ENCODE measurements at places on chromosomes 12 and 14. TPM values are rescaled to one million over a fixed set of nuclear protein-coding genes. Genes with fewer than 3 reads are reported as not detected.
A peak's percentile ranks its signal among the peaks of the same experiment; 100 is the strongest.

The MYF5 gene
- total RNA-seq, result not detected

The JPH4 gene
- not detected for total RNA-seq

The KLRF1 gene
- not detected for total RNA-seq

The SRRM4 gene
- not detected for total RNA-seq

The SRGAP1 gene
- 0.05 TPM for total RNA-seq

DNA sequence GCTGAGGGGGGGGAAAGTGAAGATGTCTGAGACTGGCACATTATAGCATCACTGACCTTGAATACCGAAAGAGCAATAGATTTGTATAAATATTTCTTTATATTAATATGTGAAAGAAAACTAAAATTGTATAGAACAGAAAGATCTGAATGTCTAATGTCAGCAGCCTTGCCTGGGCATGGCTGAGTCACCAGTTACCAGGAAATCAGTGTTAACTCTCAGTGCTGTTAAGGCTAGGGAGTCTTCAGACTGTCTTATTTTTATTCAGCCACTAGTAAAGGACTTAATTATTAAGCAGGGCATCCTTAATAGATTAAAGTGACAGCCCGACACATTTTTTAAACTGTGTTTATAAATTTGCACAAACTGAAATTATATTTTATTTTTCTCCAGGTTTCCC, 122.9 kb upstream of the AEBP2 start:
- no peaks in the 10 kb centered on the region for H3K36me3 ChIP-seq
- H3K27ac ChIP-seq, result no peak overlapping the region
- H3K4me3 ChIP-seq, result no peak overlapping the region
- H3K27me3 ChIP-seq, result no peaks in the 10 kb centered on the region
- H3K4me1 ChIP-seq, result no peaks in the 10 kb centered on the region
- DNase-seq, result no peak

DNA sequence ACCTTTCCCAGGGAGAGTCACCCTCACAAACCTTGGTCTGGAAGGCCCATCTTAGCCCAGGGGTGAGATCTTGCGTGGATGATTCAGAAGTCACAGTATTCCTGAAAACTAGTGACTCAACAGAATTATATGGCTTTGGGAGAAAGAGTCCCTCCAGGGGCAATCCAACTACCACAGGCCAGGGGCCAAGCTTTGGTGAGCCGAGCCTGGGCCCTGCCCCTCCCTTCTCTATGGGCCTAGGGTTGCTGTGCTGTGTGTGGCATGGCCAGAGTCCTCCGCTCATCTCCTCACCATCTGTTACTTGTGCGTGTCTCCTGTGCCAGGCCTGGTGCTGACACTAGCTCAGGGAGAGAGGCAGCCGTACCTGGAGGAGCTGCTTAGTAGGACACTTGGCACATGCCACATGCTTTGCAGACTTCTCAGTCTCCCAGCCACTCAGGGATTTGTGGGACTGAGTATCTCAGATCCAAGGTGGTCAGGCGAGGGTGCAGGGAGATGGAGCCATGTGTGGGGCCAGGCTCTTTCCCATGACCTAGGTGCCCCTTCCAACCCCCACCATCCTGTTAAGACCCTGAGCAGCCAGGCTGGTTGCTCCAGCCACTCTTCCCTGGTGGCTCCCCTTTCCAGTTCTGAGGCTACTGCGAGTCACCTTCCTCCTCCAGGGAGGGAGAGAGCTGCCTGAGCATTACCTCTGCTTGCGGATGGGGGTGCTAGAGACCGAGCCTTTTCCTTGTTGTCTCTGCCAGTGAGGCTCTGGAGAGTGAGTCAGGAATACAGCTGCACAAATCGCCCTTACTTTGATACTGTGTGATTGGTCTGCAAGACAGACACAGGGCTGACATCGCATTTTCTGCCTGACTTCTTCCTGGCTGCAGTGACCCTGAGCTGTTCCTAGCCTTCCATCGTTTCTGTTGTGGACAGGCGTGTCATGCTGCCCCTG, 94.1 kb downstream of the SLC25A47 start:
- no peak overlapping the region for H3K27ac ChIP-seq
- H3K4me1 ChIP-seq, result no peaks in the 10 kb centered on the region
- no peak for DNase-seq
- no peaks in the 10 kb centered on the region for H3K36me3 ChIP-seq

The OTOGL gene
- 0.21 TPM for total RNA-seq

DNA sequence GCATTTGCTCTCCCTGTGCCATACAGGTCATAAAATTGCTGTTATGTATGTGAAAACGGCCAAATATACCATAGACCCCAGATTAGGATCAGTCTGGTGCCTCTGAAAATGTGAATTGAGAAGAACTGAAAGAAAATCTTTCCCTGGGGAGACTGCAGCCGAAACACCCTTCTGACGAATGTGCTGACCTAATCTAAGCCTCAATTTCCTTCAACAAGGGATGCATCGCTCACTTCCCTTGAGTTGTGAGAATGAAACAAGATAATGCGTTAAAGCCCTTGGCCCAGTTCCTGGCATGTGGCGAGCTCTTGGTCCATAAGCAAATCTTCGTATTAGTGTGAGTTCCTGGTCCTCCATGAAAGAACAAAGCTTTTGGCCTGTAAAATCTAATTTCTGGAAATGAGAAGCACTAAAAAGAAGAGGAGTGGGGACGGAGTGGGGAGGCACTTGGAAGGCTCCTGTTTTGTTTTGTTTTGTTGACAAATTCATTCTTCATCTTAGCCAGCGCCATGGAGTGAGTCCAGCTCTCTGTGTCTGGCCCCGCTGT, 49.5 kb upstream of the RTRAF start:
- no peaks in the 10 kb centered on the region for H3K27me3 ChIP-seq
- peaks cover 26% of the 10 kb centered on the region for H3K4me1 ChIP-seq
- no peak overlapping the region for H3K4me3 ChIP-seq
- H3K27ac ChIP-seq, result peak overlapping the region; percentile 1
- peaks cover 39% of the 10 kb centered on the region for H3K36me3 ChIP-seq

DNA sequence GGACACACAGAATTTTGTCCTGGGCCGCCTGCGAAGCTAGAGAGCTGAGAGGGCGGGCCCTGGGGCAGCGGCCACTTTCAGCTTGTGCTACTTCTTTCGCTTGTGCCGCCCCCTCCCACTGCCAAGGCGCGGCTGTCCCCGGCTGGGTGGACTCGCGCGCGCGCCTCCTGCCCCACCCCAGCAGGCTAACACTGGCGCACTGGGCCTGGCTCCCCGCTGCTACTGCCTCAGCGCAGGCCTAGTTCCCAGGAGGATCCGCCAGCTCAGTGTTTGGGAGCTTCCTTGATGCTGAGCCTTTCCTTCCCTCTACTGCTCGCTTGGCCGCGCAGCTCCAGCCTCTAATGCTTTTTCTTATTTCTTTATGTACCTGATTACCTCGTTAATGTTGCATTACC, 27.4 kb upstream of the METAP2 start:
- no peak for DNase-seq
- H3K4me3 ChIP-seq, result no peak overlapping the region
- no peaks in the 10 kb centered on the region for H3K36me3 ChIP-seq
- H3K27ac ChIP-seq, result no peak overlapping the region
- H3K27me3 ChIP-seq, result peaks cover 14% of the 10 kb centered on the region

The NIN gene
- 39.9 TPM for total RNA-seq

GRCh38 chr12:6700646-6701051, at the start of gene PIANP:
PIANP (minus strand) TSS chr12:6700815; CDS start chr12:6698061, 2,754 bp downstream.
- H3K27ac ChIP-seq, result no peak within 1 kb of the TSS
- DNase-seq, result peak; percentile 29
- H3K4me3 ChIP-seq, result peak within 1 kb of the TSS; percentile 68
- H3K27me3 ChIP-seq, result peaks cover 65% of the 10 kb centered on the region
- H3K4me1 ChIP-seq, result peaks cover 11% of the 10 kb centered on the region
- no peaks in the 10 kb centered on the region for H3K36me3 ChIP-seq

- no peaks in the 10 kb centered on the region for H3K4me1 ChIP-seq
- H3K36me3 ChIP-seq, result no peaks in the 10 kb centered on the region
- no peak for DNase-seq
- no peak overlapping the region for H3K27ac ChIP-seq
These were observed 852.4 kb upstream of the MDGA2 start for GRCh38 chr14:48527832-48528231.

DNA sequence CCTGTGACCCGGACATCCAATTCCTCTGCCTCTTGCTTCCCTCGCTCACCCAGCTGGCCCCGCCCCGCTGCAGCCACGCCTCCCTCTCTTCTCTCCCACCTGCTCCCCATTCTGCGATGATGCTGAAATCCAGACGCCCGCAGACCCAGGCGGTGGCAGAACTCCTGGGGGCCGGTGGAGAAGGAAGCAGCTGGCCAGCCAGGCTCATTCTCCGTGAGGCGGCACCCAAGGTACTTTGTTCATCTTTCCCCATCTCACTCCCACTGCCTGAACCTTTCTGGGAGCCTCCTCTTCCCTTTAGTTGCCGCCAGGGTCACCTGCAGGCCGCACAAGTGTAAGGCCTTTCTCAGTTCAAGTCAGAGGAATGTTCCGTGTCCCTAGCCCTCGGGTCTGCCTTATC, 35.7 kb downstream of the FOXN4 start:
- DNase-seq, result no peak
- H3K4me3 ChIP-seq, result no peak overlapping the region

DNA sequence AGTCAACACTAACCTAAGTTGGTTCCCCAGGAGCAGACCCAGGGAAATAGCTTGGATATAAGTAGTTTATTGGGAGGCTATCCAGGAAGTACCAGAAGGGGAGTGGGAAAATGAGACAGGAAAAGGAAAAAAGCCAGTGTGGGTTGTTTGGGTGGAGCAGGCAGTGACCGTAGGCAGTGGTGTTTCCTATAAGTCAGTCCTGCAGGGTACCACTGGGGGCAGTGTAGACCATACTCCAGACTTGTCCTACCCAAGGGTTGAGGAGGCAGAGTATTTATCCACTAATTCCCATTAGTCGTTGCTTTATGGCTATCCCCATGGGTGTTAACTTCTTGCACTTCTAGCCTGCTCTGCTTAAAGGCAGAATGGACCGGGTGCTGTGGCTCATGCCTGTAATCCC, 6.4 kb upstream of the CCDC60 start:
- peaks cover 3% of the 10 kb centered on the region for H3K27me3 ChIP-seq
- no peak for DNase-seq
- no peak overlapping the region for H3K27ac ChIP-seq
- no peaks in the 10 kb centered on the region for H3K4me1 ChIP-seq
- no peaks in the 10 kb centered on the region for H3K36me3 ChIP-seq

GRCh38 chr12:77189458-77189857, 124.1 kb upstream of the E2F7 start:
- H3K36me3 ChIP-seq, result no peaks in the 10 kb centered on the region
- H3K27ac ChIP-seq, result no peak overlapping the region
- no peaks in the 10 kb centered on the region for H3K27me3 ChIP-seq
- DNase-seq, result no peak
- no peaks in the 10 kb centered on the region for H3K4me1 ChIP-seq
- H3K4me3 ChIP-seq, result no peak overlapping the region

GRCh38 chr12:121352682-121353018, 439 bp upstream of the ANAPC5 start:
- H3K4me1 ChIP-seq, result peaks cover 30% of the 10 kb centered on the region
- peaks cover 11% of the 10 kb centered on the region for H3K27me3 ChIP-seq
- H3K36me3 ChIP-seq, result peaks cover 10% of the 10 kb centered on the region
- peak overlapping the region; percentile 95 for H3K4me3 ChIP-seq
- DNase-seq, result no peak

The NANOG gene
- not detected for total RNA-seq

The RAPGEF3 gene
- 4.7 TPM for total RNA-seq

DNA sequence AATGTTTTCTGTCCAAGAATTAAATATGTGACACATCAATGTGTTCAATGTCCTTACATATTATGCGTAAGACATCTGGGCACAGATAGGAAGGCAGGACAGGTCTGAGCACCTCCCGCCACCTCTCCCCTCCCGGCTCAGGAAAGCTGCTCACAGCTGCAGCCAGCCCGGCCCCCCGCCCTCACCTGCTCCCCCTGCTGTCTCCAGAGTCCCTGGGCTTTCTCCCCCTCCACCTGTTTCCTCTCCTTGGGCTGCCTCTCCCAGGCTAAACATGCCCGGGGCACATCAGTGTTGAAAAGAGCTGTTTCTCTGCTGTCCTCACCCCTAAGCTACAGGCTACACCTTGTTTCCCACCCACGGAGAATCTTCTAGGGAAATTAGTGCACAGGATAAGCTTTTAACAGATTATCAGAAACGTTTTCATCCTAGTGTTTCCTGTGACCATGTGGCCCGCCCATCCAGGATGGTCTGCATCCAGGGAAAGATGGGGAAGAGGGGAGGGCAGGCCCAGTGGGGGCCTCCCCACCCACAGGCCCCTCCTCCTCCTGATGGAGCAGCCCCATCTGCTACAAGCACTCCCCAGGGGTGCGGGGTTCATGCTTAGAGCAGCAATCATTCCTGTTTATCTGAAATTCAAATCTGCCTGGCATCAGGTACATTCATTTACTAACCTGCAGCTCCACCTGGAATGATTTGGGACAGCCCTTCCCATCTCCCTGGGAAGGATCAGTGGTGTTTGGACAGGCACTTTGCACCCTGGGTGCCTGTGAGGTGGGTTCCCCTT, 273.8 kb upstream of the SFSWAP start:
- H3K4me1 ChIP-seq, result no peaks in the 10 kb centered on the region
- no peaks in the 10 kb centered on the region for H3K36me3 ChIP-seq
- no peaks in the 10 kb centered on the region for H3K27me3 ChIP-seq
- no peak overlapping the region for H3K4me3 ChIP-seq

The HCFC2 gene
- total RNA-seq, result 8.5 TPM

- peaks cover 6% of the 10 kb centered on the region for H3K36me3 ChIP-seq
- H3K4me1 ChIP-seq, result peaks cover 17% of the 10 kb centered on the region
- no peak overlapping the region for H3K27ac ChIP-seq
- no peaks in the 10 kb centered on the region for H3K27me3 ChIP-seq
These were observed 4.4 kb downstream of the TRMT61A start for GRCh38 chr14:103533137-103533998.

GRCh38 chr12:591167-592023, 71.8 kb downstream of the NINJ2 start:
- H3K27ac ChIP-seq, result no peak overlapping the region
- H3K4me3 ChIP-seq, result no peak overlapping the region
- no peak for DNase-seq
- H3K4me1 ChIP-seq, result peaks cover 10% of the 10 kb centered on the region

DNA sequence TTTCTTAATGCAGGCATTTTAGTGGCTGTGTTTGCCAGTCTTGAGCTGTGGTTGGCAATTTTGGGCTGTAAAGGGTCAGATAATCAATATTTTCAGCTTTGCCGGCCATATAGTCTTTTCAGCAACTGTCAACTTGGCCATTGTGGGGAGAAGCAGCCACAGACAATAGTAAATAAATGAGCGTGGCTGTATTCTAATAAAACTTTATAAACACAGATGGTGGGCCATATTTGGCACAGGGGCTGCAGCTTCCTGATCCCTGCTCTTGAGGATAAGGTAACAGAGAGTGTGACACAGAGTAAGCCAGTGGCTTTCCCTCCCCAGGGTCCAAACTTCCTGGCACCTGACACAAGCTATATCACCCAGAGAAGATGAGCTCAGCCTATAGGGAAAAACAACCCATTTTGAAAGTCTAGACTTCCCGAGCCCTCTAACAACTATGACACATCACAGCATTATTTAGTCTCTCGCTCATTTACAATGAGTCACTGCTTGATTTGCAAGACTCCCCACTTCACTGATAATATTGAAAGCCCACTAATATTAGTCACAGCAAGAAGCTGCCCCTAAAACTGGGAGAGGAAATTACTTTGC, 163.1 kb upstream of the TMPO start:
- DNase-seq, result no peak
- no peaks in the 10 kb centered on the region for H3K4me1 ChIP-seq
- peaks cover 5% of the 10 kb centered on the region for H3K27me3 ChIP-seq
- no peaks in the 10 kb centered on the region for H3K36me3 ChIP-seq
- no peak overlapping the region for H3K4me3 ChIP-seq

Measured in activated T-helper 1 cell treated with anti-CD3 and anti-CD28 coated beads, Interleukin-12 subunit alpha, Interleukin-12 subunit beta, Interleukin-2, Interleukin-4 antibody, amounts not matched to agents 30 ng/mL and 10 ng/mL and 1 ng/mL, durations not matched to agents 14 hours and 24 hours and 36 hours (primary cell).